Stimulated activated CD4-positive, alpha-beta T cell treated with anti-CD3 and anti-CD28 coated beads, Interleukin-15, amount 100 ng/mL, for 1 hour (primary cell): ENCODE measurements at places on chromosomes 2 and 18.

- DNase-seq: no peak
Measured at GRCh38 chr2:153870308-153870707, 1.4 kb upstream of the GALNT13 start.

DNA sequence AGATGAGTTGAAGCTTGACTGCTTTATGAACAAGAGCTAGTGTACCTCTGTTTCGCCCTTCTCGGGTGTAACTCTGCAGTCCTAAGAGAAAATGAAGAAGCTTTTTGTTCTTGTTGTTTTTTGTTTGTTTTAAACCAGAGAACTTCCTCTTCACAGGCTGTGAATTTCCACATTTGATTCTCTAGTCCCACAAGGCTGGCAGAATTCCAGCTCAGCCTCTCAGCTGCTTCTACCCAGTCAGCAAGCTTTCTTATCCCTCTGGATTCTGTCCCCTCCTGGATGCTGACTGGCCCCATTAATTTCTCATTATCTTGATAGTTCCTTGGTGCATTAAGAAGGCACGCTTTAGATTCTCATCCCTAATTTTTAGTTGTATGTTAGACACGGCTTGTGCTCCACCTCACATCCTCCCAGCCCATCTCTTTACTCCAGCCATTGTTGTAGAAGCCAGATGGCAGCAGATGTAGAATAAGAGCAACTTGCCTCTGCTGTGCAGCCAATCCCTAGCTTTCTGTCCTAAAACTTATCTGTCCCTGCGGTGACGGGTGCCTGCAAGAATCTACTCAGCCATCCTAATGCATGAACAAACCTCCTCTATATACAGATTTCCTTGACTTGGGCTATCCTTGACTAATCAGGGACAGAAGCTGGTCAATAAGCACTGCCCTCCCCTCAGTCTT, 12.3 kb upstream of the RESP18 start:
- no peak for DNase-seq

DNA sequence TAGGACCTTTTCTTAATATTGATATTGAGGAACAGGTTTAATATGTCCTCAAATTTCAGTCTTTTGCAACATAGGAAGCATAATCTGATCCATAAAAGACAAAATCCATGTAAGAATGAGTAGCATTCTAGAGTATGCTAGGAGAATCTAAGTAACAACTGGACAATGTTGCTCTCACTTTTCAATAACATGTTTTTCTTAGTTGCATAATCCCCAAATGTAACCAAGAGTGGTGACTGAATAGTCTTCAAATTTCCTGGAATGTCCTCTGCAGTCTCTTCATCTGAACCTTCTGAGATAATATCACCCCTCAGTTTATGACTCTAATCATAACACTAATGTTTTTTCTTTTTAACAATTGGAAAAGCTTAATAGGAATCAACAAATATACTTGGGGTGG, 110.0 kb upstream of the ZEB2 start:
- no peak for DNase-seq

GRCh38 chr2:224024270-224024669, 14.8 kb downstream of the SERPINE2 start:
- no peak for DNase-seq

- no peak for DNase-seq
Measured at GRCh38 chr2:47165001-47165555, 10.0 kb upstream of the STPG4 start.

GRCh38 chr2:101892377-101892776, 99.4 kb upstream of the IL1R2 start:
- DNase-seq: no peak

- DNase-seq: no peak
Measured at GRCh38 chr2:64202206-64202845, 58.1 kb upstream of the PELI1 start.
